ENCODE measurements at places on chromosomes 13 and 19.

DNA sequence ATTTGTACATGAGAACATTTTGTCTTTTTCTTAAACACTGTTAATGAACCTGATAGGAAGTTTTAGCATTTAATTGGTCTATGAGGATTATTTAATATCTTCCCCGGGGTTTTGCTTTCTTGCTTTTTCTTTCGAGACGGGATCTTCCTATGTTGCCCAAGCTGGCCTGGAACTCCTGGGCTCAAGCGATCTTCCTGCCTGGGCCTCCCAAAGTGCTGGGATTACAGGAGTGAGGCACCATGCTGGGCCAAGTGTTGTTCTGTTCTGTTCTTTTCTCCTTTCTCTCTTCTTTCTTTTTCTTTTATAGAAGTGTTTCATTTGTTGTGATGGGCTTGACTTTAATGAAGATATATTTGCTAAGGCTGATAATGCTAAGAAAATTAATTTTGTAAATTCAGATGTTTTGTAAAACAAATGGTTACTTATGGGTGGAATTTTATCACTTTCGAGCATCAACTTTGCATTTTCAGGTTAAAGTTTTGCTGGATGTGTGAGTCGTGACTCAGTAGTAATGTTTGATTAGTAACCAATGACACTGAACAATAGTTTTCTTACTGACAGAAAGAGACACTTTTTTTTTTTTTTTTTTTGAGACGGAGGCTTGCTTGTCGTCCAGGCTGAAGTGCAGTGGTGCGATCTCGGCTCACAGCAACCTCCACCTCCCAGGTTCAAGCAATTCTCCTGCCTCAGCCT is 2.2 kb downstream of the PAN3 start:
- no peak for DNase-seq

GRCh38 chr13:20571676-20572075 is 4.7 kb downstream of the IFT88 start:
- DNase-seq, result no peak

- DNase-seq, result no peak
These were observed 49.3 kb downstream of the IRS2 start for GRCh38 chr13:109737046-109737573.

- no peak for DNase-seq
These were observed 54.8 kb downstream of the GATAD2A start for GRCh38 chr19:19460258-19460731.

DNA sequence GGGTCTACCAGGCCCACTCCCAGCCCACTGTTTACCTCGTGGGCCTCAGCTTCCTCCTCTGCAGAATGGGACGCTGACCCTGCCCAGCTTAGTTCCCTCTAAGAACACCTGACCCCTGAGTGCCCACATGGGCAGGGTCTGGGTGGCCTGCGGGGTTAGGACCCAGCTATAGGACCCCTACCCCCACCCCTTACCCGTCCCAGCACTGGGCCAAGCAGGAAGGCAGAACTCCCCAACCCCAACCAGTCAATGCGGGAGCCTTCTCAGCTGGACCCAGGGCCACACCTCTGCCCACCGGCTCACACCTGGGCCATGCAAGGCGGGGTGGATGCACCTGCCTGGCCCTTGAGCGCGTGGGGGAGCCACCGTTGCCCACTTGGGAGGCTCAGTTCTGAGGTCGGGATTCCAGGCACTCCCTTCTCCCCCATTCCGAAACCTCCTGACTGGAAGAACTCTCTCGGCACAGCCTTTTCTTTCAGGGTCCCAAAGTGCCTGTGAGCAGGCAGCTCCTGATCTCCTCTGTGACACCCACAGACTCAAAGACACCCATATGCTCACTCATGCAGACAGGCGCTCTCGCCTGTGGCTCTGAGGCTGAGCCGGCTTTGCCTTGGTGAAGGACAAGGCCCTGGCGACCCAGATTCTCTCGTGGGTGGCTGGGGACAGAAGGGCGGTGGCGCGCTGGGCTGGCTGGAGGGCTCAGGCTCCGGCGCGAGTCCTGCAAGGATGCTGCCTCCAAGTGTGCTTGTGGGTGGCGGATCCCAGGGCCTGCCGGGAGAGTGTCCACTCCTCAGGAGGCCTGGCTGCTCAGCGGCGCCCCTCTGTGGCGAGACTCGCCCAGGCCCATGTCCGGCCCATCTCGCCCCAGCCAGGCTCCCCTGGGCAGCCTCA is 27.9 kb upstream of the PARP4 start:
- no peak for DNase-seq

DNA sequence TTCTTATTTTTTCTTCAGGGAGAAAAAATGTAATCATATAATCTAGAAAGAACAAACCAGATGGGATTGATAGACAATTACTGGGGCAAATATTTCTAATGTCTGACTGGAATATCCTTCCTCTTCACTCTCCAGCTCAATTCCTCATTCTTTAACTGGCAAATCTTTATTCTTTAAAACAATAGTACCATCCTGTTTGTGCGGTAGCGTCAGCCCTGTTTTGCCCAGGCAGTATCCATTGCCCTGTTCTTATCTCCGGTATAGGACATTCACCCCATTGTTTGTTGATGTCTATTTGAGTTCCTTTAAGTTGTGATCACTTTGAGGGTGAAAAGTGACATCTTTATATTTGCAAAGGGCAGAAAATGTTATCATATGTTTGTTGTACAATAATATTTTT is 185.4 kb downstream of the POSTN start:
- DNase-seq, result no peak

DNA sequence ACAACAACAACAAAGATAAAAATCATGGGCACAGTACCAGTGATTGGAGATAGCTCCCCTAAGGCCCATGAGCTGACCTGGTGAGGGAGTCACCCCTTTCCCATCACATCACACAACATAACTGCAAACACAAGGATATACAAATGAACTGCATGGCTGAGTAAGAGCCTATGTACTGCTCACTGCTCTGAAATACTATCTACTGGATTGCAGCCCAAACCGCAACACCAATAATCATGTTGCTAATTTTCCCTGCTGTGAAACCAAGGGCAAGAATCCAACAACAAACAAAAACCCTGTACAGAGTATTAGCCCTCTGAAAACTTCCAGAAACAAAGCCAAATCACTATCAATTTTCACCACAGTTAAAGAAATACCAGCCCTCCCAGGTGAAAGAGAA is 1893.2 kb downstream of the PCDH9 start:
- DNase-seq, result peak; percentile 78

GRCh38 chr19:46431824-46432223 is 3.1 kb upstream of the PNMA8C start:
- no peak for DNase-seq

GRCh38 chr13:78103936-78104335 is 185.3 kb upstream of the EDNRB start:
- DNase-seq, result no peak

Measured in fibroblast of skin of right quadriceps (primary cell).